ENCODE measurements at places on chromosomes 3 and 15.

- DNase-seq: no peak
Measured at GRCh38 chr15:58212909-58213526, 74.8 kb downstream of the AQP9 start.

GRCh38 chr15:69624155-69624520 is 171.5 kb downstream of the RPLP1 start:
- DNase-seq: no peak

- no peak for DNase-seq
Measured at GRCh38 chr3:12234906-12235305, 54.0 kb upstream of the PPARG start.

GRCh38 chr15:91561371-91562100 is 292.0 kb upstream of the SLCO3A1 start:
- no peak for DNase-seq

DNA sequence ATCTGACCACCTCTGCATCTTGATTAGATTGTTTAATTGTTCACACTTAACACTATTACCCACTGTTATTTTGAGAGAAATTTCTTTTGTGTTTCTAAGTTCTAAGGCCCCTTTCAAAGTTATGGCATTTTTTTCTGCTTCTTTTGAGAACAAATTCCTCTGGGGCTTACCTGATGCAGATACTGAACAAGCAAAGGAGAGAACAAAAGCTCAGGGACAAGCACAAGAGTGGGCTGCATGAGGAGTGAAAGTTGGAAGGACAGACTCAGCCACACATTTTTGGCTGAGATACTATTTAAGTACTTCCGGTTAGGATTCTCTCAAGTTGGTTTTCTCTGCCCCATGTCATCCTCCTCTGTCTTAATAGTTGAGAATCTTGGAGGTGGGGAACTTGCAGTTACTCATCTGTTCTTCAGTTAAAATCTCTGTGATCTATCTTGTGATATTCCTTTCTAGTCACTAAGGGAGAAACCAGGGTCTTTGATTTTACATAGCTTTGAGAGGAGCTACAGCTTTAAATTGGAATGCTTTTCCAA is 54.7 kb downstream of the CMTM6 start:
- no peak for DNase-seq

GRCh38 chr3:153051427-153052095 is 110.5 kb upstream of the RAP2B start:
- DNase-seq: no peak

- DNase-seq: no peak
Measured at GRCh38 chr3:124745756-124746155, 15.5 kb downstream of the UMPS start.

- DNase-seq: no peak
Measured at GRCh38 chr15:47872208-47872607, 154.9 kb downstream of the SEMA6D start.

DNA sequence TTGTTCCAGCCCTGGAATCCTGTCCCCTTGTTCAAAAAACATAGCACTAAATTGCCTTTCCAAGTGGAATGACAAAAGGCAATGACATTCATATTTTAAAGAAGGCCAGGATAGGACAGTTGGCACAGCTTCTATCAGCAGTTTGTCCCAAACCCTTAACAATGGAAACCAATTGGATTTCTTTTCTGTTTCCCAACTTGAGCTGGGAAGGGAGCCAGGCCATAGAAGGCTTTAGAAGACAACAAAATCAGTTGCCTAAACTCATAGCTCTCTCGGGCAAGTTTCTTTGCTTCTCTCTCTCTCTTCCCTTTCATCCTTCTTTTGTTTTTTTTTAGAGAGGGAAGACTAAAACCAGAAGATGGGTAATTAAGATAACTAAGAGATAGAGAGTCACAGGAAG is 227.7 kb upstream of the TPRG1 start:
- no peak for DNase-seq

GRCh38 chr3:119672776-119673175 is 4.4 kb downstream of the COX17 start:
- DNase-seq: no peak

GRCh38 chr3:57943525-57944495 is 64.4 kb upstream of the FLNB start:
- DNase-seq: no peak

DNA sequence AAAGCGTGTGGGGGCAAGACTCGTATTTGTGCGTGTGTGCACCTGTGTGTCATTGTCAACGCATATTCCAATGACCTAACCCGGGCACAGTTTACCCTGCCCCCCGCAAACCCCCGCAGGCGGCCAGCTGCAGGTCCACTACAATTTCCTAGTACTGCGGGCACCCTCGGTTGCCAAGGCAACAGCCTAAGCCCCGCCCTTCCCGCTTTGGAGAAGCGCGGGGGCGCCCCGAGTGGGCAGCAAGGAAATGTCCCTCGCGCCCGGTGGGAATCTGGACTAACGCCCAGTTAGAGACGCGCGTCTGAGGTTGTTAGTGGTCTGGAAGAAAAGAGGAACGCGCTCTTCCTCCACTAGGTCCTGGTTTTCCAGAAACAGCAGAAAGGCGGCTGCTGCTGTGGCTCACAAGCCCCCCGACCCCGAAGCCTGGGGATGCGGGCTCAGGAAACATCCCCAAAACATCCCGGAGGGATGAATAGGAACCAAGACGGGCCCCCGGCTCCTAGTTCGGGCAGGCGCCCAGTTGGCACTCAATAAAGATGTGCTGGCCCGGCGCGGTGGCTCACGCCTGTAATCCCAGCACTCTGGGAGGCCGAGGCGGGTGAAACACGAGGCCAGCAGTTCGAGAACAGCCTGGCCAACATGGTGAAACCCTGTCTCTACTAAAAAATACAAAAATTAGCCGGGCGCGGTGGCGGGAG is 1.1 kb downstream of the ABHD14A start:
- DNase-seq: no peak

- no peak for DNase-seq
Measured at GRCh38 chr3:45642731-45643152, 46.5 kb upstream of the SACM1L start.

DNA sequence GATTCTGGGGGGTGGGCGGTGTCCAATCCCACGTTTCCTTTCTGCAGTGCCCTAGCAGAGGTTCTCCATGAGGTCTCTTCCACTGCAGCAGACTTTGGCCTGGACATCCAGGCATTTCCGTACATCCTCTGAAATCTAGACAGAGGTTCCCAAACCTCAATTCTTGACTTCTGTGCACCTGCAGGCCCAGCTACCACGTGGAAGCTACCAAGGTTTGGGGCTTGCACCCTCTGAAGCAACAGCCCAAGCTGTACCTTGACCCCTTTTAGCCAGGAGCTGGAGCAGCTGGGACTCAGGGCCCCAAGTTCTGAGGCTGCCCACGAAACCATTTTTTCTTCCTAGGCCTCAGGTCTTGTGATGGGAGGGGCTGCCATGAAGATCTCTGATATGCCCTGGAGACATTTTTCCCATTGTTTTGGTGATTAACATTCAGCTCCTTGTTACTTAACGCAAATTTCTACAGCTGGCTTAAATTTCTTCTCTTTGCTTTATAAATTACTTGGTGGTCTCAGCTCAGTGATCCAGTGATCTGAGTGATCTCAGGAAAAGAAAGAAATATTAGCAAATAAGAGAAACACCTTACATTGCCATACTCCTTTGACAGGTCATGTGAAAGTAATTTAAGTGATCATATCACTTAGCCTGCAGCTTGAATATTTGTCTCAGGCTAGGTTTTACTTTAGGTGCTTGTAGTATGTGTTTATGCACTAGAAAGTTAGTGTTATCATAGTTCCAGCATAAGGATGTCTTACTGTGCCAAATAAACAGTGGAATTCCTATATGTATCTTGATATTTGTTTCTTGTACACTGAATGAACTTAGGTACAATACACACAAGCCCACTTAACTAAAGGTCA is 3.0 kb downstream of the SNAP23 start:
- DNase-seq: no peak

- no peak for DNase-seq
Measured at GRCh38 chr3:31157893-31158620, 263.6 kb upstream of the GADL1 start.

GRCh38 chr3:106294121-106294520 is 425.3 kb upstream of the CBLB start:
- no peak for DNase-seq

- no peak for DNase-seq
Measured at GRCh38 chr15:57196865-57197264, 179.4 kb upstream of the CGNL1 start.

DNA sequence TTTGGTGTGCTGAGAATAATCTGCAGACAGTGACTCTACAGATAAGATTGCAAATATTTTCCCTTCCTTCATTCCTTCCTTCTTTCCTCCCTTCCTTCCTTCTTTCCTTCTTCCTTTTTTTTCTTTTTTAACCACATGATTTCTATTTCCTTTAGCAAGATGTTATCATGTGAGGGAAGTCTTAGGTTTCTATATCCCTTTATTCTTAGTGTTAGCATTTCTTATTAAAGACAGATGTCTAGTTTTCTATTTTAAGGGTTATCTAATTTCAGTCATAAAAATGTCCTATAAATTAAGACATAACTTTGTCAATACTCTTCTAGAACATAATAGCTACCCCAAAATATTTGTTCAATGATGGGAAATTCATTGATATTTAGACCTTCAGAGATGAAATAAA is 470.9 kb downstream of the LPP start:
- DNase-seq: no peak

DNA sequence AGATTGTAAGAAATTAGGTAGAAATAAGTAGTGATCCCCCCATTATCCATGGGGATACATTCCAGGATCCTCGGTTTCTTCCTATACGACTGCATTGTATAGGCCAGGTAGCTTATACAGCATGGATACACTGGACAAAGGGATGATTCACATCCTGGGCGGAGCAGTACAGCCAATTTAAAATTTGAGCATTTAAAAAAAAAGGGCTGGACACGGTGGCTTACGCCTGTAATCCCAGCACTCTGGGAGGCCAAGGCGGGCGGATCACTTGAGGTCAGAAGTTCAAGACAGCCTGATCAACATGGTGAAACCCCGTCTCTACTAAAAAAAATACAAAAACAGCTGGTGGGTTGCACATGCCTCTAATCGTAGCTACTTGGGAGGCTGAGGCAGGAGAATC is 976 bp upstream of the ARGFX start:
- DNase-seq: no peak

DNA sequence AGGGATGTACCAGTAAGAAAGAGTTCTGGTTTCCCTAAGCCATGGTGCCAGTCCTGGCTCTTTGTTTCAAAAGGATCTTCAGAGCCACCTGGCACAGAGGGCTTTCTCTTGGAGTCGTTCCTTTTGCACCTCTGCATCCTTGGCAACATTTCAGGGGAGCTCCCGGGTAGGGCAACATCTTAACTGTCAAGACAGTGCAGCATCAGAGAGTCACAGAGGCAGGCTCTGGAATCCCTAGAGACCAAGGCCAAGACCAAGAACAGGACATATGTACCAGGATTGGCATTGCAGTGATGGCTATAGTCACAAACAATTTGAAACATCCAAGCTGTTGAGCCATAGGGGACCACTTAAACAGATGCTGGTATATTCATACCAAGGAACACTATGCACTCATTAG is 129.4 kb upstream of the ADPGK start:
- DNase-seq: no peak

GRCh38 chr3:135166266-135166825 is 371.3 kb downstream of the EPHB1 start:
- DNase-seq: no peak

DNA sequence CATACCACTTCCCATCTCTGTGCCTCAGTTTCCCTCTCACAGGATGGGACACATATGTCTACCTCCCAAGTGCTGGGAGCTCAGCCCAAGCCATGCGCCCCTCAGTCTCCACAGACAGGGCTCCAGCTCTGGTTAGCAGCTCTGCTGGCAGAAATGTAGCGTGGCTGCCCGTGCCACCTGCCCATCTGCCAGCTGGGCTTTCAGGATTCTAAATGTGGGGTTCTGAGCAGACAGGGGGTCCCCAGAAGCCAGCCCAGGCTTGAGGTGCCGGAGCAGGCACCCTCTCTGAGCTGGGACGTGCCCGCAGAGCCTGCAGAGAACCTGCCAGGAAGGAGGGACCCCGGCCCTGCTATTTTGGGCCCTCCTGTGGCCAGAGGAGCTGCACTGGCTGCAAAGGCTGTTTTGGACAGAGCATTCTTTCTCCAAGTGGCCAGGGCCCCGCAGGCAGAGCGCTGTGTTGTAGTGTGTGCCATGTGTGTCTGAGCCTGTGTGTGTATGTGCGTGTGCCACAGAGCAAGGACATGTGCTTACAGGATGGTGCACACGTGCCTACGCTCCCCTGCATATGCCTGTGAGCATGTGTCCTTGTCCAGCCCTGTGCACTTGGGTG is 31.7 kb downstream of the PSTPIP1 start:
- no peak for DNase-seq

DNA sequence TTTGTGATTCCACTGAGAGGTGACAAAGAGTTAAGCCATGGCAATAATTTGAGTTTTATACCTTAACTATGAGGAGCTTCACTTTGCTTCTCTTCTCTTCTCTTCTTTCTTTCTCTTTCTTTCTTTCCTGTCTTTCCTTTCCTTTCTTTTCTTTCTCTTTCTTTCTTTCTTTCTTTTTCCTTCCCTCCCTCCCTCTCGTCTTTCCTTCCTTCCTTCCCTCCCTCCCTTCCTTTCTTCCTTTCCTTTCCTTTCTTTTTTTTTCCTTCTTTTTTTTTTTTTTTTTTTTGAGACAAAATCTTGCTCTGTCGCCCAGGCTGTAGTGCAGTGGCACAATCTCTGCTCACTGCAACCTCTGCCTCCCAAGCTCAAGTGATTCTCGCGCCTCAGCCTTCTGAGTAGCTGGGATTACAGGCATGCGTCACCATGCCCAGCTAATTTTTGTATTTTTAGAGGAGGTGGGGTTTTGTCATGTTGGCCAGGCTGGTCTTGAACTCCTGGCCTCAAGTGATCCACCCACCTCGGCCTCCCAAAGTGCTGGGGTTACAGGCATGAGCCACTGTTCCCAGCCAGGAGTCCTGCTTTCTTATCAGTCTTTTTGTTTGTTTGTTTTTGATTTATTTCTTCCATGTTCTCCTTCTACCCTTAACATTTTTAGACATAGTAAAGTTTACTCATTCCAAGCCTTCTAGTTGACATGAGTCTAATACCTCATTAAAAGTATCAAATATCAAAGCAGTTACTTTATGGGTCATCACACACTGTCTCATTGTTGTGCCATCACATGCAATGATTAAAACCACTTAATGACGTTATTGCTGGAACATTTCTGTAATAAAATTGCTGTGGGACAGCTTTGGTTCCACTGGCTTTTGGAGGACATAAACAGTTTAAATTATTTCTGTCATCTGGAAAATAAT is 29.9 kb downstream of the SLC49A4 start:
- no peak for DNase-seq

- no peak for DNase-seq
Measured at GRCh38 chr3:17176757-17177156, 292.0 kb downstream of the PLCL2 start.

DNA sequence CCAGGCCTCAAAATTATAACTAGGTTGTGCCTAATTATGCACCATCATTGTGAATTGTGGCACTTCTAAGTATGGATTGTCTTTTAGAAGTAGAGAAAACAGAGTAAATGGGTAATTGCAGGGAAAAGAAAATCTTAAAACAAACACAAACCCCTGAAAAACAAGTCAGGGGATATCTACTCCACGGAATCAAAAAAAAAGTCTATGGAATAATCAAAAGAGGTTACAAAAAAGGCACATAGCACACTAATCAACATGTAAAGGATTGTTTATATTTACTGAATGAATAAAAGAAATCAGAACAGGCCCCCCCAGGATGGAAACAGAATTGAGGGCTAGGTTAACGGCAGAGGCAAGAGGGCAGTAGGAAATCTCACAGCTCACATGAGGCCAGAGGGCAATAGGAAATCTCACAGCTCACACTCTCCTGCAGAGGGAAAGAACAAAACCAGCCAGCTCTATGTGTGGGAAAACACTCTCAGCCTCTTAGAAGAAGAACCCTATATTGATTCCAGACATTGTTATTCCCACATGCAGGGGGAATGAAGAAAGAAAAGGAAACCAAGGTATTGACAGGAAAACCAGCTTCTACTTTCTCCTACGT is 72.7 kb upstream of the FNDC3B start:
- no peak for DNase-seq

Data from activated CD4-positive, alpha-beta T cell treated with anti-CD3 and anti-CD28 coated beads, Interleukin-2, amount 50 U/mL, for 4 hours (primary cell).